Stimulated activated CD4-positive, alpha-beta T cell treated with anti-CD3 and anti-CD28 coated beads, Interleukin-15, amount 100 ng/mL, for 1 hour (primary cell): ENCODE measurements at places on chromosomes 12 and 14.

DNA sequence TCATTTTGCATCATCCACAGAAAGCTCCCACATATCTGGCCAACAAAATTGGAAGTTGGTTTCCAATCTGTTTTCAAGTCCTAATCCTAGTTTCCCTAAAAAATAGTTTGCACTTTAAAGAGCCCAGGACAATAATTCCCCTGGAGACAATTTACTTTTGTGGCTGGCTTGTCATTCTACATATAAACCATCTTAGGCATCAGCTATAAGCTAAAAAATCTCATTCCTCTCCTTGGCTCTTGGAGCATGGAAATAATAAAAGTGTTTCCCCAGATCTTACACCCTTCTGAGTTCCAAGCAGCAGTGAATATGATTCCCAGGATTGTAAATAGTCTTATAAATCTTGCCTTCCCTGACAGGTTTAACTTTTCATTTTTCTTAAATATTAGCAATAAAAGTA is 89.1 kb upstream of the NUDT4 start:
- no peak for DNase-seq

- DNase-seq: no peak
These were observed 32.4 kb downstream of the ABCD2 start for GRCh38 chr12:39587225-39587624.

DNA sequence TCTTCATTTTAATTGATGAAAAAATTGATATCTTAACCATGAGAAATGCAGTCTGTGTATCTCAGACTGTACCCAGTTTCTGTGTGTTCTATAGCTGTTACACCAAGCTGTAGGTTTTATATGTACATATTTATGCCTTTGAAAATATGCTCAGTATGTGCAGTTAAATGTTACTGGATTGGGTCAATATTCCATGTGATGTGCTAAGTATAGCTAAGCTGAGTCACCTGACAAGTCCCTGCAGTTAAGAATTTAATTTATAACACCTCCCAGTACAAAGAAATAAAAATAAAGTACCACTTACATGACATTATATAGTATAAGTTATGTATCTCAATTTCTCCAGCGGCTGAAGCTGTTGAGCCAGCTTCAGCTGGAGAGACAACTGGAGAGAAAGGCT is 984.0 kb downstream of the GALC start:
- no peak for DNase-seq

DNA sequence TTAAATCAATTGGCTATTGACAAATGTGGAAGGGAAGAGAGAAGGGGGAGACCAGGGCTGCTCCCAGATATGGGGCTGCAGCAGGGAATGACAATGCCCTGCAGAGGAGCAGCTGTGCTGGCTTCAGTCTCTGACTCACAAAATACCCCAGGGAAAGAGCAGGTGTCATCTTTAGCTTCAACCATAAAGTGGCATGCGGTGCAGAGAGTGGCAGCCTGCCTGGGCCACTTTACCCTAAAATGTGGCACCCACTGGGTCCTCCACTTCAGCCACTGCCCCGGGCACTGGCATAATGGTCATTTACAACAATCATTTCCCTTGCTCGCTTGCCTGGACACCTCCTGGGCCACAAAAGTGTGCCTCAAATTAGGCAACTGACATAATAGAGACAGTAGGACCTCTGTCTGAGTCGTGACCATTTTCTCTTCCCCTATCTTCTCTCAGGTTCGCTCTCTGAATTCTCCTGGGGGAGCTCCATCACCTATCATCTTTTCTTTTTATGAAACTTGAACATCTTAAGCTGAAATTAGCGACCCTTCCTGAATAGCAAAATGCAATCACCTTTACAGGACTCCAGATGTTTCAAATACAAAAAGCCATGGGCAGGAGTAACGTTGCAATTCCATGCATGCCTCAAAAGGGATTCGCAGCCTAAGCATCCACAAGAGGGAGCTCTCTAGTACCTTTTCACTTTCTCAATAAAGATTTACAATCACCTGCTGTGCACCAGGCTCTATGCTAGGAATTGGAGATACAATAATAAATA is 179.9 kb upstream of the ATF7IP start:
- no peak for DNase-seq

GRCh38 chr14:22753586-22753985 is 12.9 kb upstream of the OXA1L start:
- no peak for DNase-seq

DNA sequence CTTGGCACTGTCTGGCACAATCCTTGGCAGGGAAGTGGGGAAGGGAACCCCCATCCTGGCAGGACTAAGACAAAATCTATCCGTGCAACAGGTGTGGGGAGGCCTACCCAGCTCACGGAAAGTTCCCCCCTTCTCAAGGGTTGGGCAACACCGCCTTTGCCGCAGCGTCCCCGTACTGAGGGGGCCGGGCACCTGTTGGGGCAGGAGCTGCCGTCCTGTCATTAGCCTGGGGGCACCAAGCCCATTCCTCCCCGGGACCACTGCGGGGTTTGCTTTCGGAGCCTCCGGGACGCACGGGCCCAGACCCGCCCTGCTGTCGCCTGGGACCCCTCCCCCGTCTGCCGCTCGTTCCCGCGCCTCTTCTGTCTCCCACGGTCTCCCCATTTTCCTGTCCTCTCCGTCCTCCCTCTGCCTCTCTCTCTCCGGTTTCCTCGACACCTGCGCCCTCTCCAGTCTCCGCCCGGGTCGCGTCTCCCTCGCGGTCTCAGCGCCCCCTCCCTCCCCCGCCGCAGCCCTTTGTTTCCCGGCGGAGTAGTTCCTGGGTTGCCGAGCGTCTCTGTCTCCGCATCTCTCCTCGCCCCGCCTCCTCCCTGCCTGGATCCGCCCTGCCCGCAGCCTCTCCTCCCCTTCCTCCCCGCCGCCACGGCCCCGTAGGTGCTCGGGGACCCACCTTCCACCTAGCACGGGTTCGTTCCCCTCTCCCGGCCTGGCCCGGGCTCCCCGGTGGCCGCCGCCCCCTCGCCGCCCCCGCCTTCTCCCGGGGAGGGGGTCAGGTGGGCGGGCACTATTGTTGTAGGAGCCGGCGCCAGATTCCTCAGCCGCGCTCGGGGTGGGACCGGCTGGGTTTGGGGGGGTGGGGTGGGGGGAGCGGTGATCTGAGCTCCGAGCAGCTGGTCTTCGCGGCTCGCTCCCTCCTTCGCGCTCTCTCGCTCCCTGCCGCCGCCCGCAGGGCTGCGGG is at the start of gene CACNB3:
Gene CACNB3, plus strand, starts transcription at position 624 of the 958 bp plus-strand sequence. CDS start 434 bp downstream, outside the sequence.
- peak; percentile 67 for DNase-seq

DNA sequence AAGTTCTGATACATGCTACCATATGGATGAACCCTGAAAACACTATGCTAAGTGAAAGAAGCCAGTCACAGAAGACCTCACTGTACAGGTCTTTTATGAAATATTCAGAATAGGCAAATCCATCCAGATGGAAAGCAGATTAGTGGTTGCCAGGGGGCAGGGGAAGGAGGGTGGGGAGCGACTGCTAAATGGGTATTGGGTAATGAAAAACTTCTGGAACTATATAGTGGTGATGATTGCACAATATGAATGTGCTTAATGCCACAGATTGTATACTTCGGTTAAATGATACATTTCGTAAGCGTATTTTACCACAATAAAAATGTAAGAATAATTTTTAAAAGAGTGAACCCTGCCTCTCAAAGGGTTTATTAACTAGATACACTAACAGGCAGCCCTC is 11.8 kb upstream of the KSR2 start:
- DNase-seq: no peak

DNA sequence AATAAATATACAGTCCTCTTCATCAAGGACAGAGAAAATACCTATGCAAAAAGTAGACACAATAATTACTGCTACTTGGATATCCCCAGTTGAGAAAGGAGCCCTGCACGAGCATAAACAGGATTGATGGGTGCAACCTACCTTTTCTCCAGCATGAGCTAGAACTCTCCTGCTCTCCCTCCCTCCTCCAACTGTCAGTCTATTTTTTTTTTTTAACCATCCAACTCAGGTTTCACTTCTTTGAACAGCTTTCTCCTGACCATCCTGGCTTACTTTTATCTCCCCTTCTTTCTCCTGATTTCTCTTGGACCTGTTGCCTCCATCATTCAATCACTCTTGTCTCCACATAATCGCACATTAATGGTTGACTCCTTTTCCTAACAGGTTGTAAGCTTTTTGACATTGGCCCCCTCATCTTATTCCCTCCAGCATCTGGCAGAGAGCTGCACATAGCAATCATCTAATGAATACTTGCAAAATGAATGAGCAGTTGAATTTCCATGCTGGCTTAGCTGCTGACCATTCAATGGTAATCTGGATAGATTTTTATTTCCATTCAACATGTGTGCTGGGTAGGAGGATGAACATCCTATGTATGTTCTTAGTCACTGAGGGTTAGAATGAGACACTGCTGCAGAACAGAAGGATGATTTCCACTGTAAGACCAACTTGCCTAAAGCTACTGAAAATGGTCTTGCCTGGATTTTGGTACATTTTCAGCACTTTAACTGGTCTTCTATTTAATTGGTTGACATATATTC is 24.4 kb downstream of the MYBPC1 start:
- DNase-seq: no peak

GRCh38 chr14:68464711-68465110 is 328.2 kb downstream of the ZFP36L1 start:
- DNase-seq: no peak

- no peak for DNase-seq
These were observed 4.6 kb downstream of the FBRSL1 start for GRCh38 chr12:132494294-132495164.

- DNase-seq: no peak
These were observed 32.8 kb downstream of the NOS1 start for GRCh38 chr12:117328556-117329100.

- no peak for DNase-seq
These were observed 37.1 kb downstream of the CYP46A1 start for GRCh38 chr14:99720941-99721791.

- DNase-seq: no peak
These were observed 8.1 kb downstream of the LRRC43 start for GRCh38 chr12:122190842-122191668.

- DNase-seq: no peak
These were observed 71.3 kb downstream of the SYNE3 start for GRCh38 chr14:95445161-95445560.

- peak; percentile 55 for DNase-seq
These were observed 329.3 kb upstream of the OR4E1 start for GRCh38 chr14:22002860-22003284.

DNA sequence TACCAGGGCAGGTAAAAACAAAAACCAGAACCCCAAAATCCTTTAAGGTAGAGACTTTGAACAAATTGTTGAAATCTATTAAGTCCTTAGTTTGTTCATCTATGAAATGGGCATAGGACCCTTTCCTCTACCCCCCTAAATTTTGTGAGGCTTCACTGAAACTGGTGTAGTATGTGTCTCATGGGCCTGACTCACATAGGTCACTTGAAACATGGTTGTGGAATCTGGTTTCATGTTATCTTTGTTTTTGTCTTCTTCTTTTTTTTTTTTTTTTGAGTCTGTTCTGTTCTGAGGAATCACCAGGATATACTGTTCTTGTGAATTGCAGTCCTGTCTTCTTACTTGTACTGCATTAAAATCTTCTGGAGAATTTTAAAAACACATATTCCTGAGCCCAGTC is 202.2 kb downstream of the KTN1 start:
- no peak for DNase-seq

GRCh38 chr12:109734219-109735000 is 20.8 kb downstream of the FAM222A start:
- DNase-seq: no peak

GRCh38 chr12:75155962-75156361 is 53.7 kb downstream of the KCNC2 start:
- DNase-seq: no peak

- no peak for DNase-seq
These were observed 3.2 kb downstream of the RNASE1 start for GRCh38 chr14:20799456-20799891.

- no peak for DNase-seq
These were observed 119.4 kb downstream of the KTN1 start for GRCh38 chr14:55699131-55700057.

DNA sequence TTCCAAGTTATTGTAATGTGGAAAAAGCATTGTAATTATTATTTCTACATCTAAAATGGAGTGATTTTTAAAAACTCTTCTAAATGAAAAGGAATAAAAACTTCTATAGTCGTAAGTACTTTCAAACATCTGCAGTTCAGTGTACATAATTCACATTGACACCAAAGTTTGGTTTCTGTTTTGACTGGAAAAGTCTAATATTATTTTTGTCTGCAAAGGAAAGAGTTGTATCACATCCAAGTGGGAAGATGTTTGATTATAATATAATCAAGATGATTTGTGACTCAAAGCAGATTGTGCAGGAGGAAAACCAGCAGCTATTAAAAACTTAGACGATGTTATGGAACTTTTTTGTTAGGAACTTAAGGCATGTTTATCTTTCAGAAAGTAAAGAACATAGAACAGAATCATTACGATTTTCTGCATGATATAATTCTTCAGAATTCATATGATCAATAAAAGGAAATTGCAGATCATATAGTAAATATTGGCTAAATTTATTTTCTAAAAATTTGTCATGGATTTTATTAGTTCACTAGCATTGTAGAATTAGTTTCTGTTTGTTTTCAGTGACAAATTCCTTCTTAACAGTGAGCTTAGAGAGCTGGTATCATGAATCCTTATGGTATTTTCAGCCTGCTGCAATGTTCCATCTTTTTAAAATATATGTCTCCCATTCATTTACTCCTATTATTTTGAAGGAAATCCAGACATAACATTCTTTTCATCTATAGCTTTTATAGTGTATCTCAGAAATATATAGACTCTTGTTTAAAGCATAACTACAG is 145.8 kb downstream of the MIPOL1 start:
- no peak for DNase-seq
